Hematopoietic multipotent progenitor cell (in vitro differentiated cells): ENCODE measurements at places on chromosomes 6 and 20.

GRCh38 chr6:147283460-147283859, 79.2 kb downstream of the STXBP5 start:
- peak; percentile 30 for DNase-seq

DNA sequence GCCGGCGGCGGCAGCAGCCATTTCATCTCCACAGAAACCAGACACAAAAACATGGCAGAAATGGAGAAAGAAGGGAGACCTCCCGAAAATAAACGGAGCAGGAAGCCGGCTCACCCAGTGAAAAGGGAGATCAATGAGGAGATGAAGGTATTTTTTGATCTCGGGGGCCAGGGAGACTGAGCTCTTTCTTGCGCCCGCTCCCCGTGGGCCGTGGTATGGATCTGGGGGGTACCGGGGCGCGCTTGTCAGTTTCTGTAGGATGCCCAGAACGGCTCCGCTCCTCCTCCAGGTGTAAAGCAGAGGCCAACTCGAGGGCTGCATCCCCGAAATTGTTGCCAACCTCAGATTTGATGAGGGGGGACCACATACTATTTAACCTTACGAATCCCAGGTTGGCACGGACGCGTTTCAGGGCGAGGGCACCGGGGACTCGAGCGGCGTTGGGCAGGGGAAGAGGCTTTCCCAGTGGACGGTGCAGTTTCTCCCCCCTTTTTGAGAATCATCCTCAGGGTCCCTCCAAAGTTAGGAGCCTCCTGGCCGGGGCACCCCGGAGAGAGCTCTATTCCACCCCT, 735 bp downstream of the SOBP start:
- DNase-seq: no peak

GRCh38 chr6:26033085-26033940, 53.9 kb upstream of the HFE start:
- peak; percentile 89 for DNase-seq

DNA sequence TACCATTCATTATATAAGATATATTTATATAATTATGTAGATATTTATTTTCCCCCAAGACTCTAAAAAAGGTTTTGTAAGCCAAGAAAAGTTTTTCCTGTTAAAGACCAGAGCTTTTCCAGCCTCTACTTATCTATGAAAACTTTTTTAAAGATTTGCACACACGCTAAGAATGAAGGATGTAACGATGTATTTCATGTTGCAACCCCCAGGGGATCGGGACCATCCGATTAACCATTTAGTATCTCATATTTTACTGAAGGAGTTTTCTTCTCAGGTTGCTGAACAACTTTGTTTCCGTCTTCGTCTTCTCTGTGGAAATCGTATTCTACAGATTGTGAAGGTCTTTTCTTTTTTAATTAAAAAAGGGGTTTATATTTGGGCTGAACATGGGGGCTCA, 70.0 kb upstream of the SASH1 start:
- DNase-seq: no peak

- DNase-seq: no peak
Measured at GRCh38 chr20:51715856-51716185, 52.4 kb downstream of the ATP9A start.

DNA sequence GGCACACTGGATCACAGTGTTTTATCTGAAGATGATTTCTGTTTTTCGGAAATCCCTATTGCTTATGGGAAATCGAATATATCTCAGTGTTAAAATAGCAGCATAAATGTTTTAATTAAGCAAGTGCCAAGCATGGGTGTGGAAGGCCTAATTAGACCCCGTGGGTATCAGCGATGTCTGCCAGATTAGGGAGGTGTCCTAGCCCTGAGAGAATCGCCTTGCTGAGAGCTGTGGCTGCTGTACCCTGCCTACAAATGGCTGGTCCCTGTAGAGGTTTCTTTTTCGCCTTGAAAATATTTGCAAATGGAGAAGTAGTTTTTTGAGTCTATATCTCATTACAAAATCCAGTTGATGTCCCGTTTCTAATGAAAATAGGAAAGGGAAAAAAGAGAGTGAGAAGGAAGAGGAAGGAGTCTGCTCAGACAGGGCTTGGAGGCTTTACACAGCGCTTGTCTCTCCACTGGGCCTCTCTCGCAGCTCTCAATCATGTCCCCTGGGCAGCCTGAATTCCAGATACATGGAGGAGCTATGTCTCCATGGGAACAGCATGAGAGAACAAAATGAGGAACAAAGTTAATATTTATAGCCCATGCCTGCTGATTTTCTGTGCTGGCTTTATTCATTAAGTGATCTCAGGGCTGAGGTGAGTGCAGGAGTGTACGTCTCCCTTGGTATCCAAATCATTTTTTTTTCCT, 35.2 kb upstream of the BCLAF1 start:
- DNase-seq: peak; percentile 52

- no peak for DNase-seq
Measured at GRCh38 chr6:25365154-25365553, 86.0 kb downstream of the CARMIL1 start.

- DNase-seq: no peak
Measured at GRCh38 chr6:14440215-14440910, 322.8 kb downstream of the CD83 start.

DNA sequence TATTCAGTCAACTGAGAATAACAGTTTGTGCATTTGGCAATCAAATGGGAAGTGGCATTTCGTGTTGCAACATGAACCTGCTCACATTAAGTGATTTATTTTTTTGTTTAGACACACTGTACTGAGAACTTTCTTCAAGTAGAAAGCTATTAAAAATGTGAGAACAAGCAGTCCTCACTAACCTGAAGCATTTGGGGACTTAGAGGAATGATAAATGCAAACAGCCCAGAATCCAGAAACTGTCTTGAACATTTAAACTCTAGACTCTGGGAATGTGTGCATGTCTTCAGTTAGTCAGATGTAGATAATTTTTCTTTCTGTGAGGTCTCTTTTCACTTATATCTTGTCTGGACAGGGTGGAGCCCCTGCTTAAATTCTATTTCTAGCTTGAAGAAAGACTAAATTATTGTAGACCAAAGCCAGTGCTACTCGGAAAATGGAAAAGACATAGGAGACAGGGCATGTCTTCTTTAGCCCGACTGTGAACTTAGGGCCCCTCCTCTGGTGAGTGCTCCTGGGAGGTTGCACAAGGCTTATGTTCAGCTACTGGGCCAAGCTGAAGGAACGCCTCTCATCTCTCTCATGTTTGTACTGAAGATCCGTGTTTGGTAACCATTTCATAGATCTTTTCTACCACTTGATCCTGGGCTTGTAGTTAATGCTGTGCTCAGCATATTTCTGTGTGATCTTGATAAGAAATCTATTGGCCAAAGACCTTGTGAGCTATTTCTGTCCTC, 70.1 kb downstream of the SLX4IP start:
- no peak for DNase-seq

DNA sequence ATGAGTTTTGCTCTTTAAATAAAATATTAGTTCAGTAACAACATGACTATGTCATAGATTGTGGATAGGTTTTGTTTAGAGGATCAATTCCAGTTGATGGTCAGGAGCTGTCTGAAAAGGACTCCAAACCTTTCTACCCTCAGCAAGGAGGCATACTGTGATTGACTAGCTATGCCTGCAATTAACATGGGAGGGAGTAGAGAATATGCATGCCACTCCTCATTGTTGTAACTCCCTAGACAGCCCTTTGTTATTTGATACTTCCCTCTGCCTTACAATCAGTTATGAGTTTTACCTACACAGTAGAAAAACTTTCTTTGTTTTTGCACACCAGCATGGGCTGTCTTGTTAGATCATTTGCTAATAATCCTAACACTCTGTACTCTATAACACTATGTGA, 1418.5 kb downstream of the KHDRBS2 start:
- no peak for DNase-seq

DNA sequence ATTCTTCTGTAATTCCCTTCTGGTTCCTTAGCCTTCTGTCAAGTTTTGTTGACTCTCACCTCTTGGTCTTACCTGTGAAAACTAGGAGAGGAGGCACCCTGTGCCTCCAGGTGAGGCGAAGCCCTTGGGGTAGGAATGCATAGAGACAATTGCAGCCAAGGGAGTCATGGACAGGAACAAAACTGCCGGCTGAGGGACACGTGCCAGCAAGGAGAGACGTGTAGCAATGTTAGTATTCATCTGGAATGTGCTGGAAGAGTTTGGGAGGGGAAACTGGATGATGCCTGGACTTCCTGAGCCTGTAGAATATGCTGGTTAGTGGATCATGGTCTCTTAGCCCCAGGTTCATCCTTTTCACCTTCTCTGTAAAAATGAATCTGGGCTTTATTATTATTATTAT, 3.9 kb upstream of the TIAM2 start:
- no peak for DNase-seq

DNA sequence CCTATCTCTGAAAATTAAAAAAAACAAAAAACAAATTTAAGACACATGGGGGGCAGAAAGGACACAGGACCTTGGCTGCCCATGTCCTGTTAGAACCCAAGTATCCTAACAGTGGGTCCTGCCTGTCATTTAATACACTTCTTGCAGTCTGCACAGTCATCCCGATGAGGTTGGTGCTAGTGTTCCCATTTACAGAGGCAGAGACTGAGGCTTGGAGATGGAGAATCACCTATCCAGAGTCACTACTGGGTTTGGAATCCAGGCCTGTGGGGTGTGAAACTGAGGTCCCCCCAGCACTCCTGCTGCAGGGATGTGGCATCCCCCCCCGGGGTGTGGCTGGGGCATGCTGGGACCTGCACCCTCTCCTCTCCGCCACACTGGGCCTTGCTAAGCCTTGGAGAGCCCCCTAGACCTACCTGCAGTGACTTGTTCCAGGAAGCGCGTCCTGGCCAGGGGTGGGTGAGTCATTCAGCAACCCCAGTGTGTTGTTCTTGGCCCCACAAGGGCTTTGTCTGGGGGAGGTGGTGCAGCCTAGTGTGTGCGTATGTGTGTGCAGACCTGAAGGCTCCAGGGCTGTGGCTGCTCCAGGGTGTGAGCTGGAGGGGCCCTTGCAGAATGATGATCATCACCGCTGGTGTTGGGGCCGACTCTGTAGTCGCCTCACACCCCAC, 49.7 kb downstream of the BCAS4 start:
- DNase-seq: no peak

DNA sequence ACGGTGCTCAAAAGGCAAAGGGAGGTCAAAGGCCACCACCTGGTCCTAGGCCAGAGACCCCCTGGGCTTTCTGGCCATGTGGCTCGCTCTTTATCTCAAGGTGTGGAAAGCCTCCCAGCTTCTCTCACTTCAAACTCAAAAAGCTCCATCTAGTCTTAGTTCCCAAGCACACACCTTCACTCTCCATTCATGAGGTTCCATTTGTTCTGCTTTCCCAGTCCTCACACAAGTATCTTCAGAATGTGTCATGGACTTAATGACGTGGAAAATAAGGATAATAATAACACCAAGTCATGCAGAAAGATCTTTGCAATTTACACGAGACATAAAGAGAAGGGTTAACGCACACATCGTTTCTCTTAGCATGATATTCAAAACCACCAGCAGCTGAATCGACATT, 219.3 kb downstream of the GMDS start:
- no peak for DNase-seq

- DNase-seq: no peak
Measured at GRCh38 chr20:9482180-9482579, 32.2 kb upstream of the LAMP5 start.

DNA sequence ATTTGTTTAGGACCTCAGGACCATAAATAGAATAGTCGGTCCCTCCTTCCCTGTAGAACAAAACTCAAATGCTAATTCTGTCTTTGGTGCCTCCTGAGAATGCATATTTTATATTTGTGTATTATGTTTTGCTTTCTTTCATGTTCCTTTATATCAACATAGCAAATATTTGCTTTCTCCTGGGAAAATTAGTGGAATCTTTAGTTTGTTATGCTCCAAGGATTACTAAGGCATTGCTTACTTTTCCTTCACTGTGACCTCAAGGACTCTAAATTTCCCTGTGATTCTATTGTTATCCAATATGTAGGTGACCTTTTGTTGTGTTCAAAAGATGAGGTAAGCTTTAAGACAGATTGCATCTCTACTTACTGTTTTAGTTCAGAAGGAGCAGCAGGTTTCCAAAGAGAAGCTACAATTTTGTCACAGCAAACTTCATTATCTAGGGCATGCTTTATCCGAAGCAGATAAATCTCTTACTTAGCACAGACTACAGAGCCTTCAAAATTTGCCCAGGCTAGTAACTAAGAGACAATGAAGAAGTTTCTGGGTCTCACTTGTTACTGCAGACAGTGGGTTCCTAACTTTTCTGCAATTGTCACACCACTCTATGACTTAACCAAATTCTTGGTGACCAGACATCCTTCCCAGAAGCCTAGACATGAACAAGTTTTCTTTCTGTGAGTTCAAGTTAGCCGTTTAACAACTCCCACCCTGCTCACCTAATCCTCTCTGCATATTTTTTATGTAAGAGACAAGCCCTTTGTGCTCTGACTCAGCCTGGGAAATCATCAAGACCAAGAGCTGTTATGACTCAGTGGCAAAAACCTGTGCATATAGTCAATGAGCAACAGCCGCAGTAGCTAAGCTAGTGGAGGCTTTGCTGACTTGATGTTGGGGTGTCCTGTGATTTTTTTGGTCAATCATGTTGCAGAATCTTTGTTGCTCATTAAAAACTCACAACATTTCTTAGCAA, 378.8 kb downstream of the QKI start:
- no peak for DNase-seq

- no peak for DNase-seq
Measured at GRCh38 chr6:31641370-31641769, 11.1 kb downstream of the BAG6 start.
